Activated CD4-positive, CD25-positive, alpha-beta regulatory T cell treated with anti-CD3 and anti-CD28 coated beads, Interleukin-2, amount 50 U/mL, for 16 hours (primary cell): ENCODE measurements at places on chromosomes 1 and 21.

- no peak for DNase-seq
These were observed 154.6 kb downstream of the PBX1 start for GRCh38 chr1:164713456-164714207.

- DNase-seq: no peak
These were observed 7.2 kb upstream of the TACSTD2 start for GRCh38 chr1:58584082-58584895.

GRCh38 chr1:36855699-36856494 is 178.4 kb downstream of the GRIK3 start:
- DNase-seq: no peak

- no peak for DNase-seq
These were observed 132.9 kb upstream of the NRIP1 start for GRCh38 chr21:15197696-15198095.

- no peak for DNase-seq
These were observed 42.8 kb upstream of the LRIF1 start for GRCh38 chr1:111006556-111006955.

DNA sequence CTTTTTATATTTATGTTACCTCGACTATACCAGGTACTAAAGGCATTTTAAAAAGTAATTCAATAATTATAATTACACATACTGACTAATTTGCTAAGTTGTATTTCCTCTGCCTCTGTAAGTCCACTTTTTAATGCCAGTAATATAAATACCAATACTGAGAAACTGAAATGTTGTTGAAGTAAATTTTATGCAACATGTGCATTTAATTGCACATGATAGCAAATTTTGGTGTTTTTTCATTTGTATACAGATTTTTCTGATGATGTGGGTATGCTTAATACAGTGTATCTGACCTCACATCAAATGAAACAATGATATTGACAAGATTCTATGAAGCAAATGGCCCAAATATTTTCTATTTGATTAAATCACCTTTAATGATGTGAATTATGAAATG is 1531.6 kb downstream of the KCNT2 start:
- DNase-seq: no peak

DNA sequence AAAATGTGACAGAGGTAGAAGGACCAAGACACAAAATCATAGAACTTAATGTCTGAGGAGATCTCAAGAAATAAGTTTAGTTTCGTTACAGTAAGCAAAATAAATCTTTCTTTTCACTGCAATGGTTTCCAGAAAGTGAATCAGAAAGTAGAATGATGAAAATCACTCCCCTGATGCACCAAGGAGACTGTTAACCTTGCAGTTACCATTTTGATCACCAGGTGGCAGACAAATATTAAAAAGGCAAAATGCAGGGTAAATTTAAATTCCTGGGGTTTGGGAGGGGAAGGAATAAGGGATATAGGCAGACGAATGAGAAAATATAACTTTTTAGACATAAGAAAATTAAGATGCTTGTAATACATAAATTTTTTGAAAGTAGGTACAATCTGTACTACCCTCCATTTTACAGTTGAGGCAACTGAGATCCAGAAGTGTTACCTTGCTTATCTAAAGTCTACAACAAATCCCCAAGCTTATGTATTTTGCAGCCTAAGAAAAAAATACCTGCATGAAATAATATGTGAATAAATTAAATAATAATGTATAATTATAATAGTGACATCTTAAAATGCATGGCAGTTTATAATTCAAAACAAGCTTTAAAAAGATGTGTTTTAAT is 253.2 kb downstream of the CRB1 start:
- DNase-seq: no peak

- DNase-seq: no peak
These were observed 243.8 kb upstream of the RAB4A start for GRCh38 chr1:229027158-229027557.

DNA sequence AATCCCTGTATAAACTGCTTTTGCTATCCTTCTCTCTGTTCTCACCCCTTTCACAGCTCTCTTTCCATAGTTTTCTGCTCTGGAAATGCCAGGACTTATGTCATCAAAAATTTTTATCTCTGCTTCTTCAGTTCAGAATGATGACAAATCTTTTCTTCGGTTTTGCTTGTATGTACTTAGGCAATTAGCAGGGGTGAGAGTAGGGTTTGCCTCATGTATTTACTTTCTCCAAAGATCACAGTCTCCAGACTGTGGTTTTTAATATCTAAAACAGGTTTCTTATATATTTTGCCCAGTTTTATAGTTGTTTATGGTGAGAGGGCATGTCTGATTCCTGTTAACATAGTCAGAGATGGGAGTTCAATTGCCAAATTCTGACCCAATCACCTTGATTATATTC is 235.4 kb upstream of the LYPLAL1 start:
- DNase-seq: no peak

DNA sequence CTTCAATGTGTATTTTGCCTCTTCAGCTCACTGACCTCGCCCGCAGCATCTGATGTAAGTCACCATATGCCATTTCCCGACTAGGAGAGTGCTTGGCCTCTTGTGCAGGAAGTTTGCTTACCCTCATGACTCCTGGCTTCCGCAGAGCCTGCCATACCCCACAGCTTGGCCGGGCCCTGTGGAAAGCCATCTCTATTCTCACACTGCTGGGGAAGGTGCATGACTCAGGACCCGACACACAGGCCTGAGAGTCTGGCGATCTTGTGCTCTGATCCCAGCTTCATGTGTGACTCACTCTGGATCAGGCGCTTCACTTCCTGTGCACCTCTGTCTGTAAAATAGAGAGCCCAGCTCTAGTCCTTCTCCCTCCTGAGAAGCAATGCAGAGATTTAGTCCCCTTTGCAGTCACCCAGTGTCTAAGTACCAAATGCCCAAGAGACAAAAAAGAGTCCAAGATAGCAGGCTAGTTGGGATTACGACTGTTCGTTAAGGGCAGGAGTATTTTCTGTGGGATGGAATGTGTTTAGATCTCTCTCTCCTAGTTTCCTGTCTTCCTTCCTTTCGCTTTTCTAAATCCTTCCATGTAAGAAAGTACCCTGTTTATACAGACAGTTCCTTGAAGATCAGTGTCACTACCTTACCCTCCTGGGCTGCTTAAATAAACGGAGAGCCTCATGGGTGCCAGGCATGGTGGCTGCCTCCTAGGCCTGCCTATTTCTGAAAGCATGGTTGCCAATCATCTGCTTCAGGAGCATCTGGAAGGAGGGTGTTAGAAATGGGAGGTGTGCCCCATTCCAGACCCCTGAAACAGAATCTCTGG is 62.8 kb upstream of the KIF26B start:
- no peak for DNase-seq

DNA sequence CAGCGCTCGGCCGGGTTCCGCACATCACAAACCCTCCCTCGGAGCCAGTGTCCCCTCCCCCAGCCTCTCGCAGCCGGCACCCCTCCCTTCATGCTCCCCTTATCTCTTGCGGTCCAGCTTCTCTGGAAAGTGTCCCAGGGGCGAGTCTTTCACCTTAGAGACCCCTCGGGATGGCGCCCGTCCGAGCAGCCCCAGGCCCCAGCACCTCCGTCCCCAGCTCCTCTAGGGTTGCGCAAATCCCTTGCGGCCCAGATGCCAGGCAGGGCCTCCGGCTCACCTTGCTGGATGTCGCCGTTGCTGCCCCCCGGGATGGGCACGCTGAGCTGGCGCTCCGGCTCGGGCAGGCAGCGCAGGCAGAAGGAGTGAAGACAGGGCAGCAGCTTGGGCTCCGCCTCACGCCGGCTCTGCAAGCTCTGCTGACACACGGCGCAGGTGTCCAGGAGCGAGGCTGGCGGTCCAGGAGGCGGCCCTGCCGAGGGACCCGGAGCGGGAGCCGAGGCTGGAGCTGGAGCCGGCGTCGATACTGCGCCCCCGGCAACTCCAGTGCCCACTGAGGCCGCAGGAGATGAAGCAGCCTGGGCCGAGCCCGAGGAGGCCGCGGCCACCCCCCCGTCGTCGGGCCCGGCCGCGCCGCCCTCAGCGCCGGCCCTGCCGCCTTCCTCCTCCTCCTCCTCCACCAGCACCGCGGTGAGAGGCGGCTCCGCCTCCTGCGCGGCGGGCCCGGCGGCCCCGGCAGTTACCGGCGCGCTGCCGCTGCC is 550 bp downstream of the TRIM33 start:
- DNase-seq: peak; percentile 2

DNA sequence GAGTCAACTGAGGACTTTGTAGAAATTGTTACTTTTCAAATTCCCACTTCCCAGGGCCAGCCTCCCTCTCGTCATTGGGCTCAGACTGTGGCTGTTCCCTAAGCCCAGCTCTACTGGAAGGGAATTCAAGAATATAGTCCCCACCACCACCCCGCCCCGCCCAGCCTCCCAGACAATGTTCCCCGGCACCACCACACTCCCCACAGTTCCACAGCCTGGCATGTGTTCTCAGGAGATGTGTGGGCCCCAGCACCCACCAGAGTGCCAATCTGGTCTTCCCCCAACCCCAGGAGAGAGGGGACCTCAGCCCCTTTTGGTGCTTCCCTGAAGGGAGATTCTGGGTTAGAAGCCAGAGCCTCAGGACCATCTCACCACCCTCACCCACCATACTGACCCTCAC is 120.1 kb downstream of the SYT2 start:
- DNase-seq: no peak

GRCh38 chr1:51264451-51264850 is 28.4 kb downstream of the RNF11 start:
- no peak for DNase-seq

DNA sequence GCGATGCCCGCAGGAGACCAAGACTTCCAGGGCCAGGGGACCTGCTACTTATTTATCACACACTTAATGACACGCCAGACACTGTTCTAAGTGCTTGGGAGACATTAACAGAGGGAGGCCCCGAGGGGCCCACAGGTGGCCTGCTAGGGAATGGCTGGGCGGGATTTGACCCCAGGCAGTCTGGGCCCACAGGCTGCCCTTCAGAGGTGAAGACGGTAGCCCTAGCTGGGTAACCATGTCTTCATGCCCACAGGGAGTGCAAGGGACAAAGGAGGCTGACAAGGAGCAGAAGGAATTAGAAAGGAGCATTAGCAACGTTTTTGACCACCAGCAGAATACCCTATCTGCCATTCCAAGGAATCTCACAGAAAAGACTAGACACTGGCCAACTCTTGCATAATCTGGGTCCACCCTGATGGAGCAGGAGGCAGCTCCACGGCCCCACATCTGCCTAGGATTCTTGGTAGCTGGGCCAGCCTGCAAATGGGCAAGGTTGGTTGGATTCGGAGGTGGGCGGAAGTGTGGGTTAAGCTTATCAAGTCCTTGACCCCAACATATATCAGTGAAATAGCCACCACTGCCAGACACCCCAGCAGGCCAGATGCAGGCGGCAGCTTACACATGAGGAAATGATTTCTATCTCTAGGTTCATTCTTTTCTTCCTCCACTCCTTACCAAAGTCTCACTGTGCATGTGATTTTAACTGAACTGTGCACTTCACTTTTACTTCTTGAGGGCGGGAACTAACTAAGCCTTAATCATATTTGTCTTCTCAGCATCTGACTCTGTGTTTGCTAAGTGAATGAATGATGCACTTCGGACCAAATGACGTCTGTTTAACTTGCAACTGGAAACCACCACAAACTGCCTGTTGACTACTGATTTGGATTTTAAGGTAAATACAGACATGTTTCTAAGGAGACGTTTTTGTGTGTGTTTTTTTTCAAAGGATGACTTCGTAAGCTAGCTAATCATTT is 3.4 kb upstream of the ETS2 start:
- DNase-seq: no peak

DNA sequence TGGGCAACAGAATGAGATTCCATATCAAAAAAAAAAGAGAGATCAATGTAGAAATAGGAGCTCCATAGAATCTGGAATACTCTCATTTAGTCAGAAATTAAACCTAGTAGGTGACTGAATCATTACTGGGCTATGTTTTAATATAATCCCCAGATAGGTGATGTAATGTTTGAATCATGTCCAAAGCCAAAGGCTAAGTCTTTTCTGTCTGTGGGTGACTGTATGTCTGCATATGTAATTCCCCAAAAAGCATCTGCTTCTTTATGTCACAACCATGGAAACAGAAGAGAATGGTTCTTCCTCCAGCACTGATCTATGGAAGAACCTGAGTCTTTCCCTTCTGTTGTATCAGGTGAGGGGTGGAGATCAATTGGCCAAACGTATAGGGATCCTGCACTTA is 5.8 kb downstream of the LAMC2 start:
- no peak for DNase-seq

DNA sequence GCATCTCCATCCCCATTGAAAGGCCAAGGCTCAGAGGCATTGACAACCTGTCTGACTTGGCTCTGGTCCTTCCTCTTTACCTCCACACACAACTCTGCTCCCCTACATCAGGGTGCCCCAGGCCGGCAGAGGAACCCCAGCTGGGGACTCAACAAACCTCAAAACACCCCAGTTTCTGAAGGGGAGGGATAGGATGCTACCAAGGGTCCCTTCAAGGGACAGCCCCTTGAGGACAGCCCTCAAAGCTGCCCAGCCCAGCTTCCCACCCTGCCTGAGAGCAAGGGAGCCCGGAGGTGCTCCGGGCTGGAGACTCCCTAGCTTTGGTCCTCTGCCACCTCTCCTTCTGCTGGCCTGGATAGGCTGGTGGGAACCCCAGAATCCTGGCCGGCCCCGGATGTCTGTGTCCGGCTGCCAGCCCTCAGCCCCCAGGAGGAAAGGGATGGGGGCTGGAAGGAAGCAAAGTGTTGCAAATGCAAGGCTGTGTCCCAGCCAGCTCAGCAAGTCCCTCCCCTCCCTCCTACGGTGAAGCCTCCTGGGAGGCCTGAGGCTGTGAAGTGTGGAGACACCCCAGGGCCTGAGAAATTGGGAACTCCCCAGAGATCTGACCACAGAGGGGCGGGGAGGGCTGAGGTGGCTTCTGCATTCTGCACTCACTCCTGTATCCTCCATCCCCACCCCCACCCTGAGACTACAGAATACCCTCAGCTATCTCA is 1.1 kb upstream of the MARCKSL1 start:
- no peak for DNase-seq

GRCh38 chr1:235809688-235810397 is 56.9 kb downstream of the LYST start:
- no peak for DNase-seq

DNA sequence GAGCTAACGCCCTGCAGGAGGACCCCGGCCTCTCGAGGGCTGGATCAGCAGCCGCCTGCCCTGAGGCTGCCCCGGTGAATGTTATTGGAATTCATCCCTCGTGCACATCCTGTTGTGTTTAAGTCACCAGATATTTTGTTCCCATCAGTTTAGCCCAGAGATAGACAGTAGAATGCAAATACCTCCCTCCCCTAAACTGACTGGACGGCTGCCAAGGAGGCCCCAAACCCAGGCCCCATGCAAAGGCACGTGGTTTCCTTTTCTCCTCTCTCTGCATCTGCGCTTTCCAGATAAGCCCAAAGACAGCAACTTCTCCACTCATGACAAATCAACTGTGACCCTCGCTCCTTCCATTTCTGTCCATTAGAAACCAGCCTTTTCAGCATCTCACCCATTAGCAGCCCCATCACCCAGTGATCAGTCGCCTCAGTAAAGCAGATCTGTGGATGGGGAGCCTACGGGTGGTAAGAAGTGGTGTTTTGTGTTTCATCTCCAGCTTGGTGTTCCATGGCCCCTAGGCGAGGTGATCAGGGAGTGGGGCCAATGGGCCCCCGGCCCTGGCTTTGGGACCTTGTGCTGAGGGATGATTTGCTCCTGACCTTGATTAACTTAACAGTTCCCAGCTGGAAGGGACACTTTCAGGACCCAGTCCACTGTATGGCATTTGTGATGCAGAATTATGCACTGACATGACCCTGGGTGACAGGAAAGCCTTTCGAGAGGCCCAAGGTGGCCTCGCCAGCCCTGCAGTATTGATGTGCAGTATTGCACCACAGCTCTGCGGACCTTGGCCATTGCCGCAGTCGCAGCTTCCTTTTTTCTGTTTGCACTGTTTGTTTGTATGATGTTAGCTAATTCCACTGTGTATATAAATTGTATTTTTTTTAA is 5.2 kb downstream of the NPPA start:
- no peak for DNase-seq
